ENCODE measurements at places on chromosomes 1 and 21.

GRCh38 chr1:236065509-236066005 is 667 bp upstream of the NID1 start:
- no peak for DNase-seq

GRCh38 chr1:206472886-206473285 is 2.6 kb downstream of the IKBKE start:
- no peak for DNase-seq

GRCh38 chr1:175978926-175979325 is 228.2 kb downstream of the COP1 start:
- no peak for DNase-seq

DNA sequence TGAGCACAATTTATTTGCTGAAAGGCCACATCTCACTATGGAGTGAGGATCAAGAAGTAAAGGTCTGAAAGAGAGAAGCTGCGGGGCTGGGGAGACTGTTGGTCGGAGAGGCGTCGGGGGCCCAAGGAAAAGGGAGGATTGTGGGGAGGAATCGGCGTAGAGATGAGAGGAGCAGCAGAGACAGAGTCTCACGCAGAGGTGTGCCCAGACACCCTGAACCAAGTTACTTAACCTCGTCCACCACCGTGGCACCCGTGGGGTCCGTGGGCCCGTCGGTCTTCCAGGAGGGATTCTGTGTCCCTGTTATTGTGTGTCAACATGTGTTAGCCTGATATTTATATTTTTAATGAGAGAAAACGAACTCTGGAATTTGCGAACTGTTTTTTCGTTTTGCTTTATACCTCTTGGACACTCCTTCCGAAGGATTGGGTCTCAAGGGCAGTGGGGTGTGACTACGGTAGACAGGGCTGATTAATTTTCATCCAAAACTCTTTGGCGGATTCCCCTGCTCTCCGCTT is 3.8 kb upstream of the NBPF1 start:
- no peak for DNase-seq

DNA sequence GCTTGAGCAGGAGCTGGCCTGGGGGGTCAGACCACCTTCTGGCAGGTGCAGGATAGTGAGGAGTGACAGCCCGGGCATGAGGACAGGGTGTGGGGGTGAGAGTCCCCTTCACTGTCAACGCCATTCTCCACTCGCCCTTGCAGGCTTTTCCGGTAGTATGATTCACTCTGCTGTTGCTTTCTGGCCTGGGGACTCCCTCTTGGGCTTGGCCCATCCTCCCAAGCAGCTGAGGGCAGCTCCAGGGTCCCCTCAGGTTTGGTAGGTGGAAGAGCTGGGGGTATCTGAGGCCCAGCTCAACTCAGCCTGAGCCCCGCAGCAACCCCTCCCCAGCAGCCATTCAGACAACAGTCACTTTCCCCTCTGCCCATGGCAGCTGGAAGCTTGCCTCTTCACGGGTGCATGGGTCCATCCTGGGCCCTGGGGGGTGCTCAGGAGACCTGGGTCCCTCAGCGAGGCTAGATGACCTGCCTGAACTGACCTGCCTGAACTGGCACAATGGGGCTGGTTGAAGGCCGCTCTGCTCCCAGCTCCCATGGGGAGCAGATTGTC is 1.3 kb downstream of the CLDN19 start:
- DNase-seq, result no peak

DNA sequence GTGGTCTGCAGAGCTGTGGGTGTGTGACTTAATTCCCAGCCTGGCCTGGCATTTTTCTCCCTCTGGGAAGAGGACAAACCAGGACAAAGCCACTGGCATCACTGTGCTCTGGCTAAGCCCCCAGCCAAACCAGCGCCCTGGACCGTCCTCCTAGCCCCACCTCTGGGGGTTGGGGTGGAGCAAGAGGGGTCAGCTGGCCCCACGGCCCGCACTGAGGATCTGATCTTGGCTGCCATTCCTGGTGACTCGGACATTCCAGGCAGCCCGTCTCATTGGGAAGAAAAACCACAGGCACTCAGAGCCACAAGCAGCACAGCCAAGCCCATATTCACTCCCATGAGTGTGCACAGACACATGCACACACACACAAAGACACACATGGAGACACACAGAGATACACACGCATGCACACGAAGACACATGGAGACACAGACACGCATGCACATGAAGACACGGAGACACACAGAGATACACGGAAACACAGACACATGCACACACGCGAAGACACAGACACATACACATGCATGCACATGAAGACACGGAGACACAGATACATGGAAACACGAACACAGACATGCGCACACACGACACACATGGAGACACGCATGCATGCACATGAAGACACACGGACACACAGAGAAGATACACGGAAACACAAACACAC is 2.3 kb upstream of the MXRA8 start:
- DNase-seq, result peak; percentile 61

DNA sequence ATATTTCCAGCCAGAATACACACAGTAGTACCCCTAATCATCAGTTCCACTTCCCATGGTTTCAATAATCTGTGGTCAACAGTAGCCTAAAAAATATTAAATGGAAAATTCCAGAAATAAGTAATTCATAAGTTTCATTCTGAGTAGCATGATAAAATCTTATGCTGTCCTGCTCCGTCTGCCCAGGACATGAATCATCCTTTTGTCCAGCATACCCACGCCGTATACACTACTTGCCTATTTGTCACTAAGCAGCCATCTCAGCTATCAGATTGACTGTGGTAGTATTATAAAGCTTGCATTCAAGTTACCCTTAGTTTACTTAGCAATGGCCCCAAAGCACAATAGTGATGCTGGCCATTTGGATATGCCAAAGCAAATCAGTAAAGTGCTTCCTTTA is 118.7 kb downstream of the SLC5A9 start:
- no peak for DNase-seq

- no peak for DNase-seq
Measured at GRCh38 chr1:172613294-172613693, 45.6 kb upstream of the FASLG start.

GRCh38 chr1:167136806-167137205 is 42.9 kb downstream of the STYXL2 start:
- peak; percentile 42 for DNase-seq

- DNase-seq, result no peak
Measured at GRCh38 chr21:35226968-35227744, 178.1 kb upstream of the RUNX1 start.

- DNase-seq, result no peak
Measured at GRCh38 chr1:167563579-167564246, 10.2 kb upstream of the CREG1 start.

- DNase-seq, result no peak
Measured at GRCh38 chr1:22860883-22861385, 111.7 kb downstream of the LACTBL1 start.

DNA sequence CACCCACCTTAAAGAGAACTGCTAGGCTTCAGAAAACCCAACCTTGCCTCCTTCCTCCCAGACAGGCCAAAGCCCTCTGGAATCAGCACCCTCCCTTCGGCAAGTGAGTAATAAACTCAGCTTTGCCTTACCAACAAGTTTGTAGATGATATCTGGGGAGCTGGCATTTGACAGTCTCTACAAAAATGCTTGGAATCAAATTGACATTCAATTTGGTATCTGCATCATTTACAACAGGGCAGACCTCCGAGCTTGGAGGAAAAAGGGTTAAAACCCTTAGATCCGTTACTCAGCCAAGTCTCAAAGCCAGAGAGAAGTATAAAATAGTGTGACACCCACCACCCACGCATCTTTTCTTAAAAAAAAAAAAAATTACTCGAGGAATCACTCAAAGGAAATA is 149.3 kb upstream of the EDN2 start:
- no peak for DNase-seq

DNA sequence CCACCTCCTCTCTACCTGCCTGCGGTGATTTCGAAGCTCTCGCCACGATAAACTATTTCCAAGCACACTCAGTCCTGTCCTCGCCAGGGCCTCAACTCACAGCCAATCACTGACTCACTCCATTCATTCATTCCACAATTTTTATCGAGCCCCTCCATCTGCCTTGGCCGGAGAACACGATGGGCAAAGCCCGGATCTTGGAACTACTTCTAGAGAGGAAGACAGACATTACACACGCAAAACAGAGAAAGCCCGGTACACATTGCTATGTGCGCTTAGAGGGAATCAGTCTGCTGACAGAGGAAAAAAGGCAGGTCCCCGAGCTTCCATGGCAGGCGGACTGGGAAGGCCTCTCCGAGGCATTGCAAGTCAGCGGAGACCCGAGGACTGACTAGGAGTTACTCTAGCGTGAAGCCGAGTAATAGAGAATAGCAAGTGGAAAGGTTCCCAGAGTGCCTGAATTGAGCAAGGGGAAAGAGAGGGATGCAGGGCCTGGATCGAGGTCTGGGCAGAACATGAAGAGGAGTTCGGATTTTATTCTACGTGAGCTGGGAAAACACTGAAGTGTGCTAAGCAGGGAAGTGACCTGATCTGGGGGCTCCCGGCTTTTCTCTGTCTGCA is 54.2 kb upstream of the DNAJC6 start:
- DNase-seq, result peak; percentile 81

DNA sequence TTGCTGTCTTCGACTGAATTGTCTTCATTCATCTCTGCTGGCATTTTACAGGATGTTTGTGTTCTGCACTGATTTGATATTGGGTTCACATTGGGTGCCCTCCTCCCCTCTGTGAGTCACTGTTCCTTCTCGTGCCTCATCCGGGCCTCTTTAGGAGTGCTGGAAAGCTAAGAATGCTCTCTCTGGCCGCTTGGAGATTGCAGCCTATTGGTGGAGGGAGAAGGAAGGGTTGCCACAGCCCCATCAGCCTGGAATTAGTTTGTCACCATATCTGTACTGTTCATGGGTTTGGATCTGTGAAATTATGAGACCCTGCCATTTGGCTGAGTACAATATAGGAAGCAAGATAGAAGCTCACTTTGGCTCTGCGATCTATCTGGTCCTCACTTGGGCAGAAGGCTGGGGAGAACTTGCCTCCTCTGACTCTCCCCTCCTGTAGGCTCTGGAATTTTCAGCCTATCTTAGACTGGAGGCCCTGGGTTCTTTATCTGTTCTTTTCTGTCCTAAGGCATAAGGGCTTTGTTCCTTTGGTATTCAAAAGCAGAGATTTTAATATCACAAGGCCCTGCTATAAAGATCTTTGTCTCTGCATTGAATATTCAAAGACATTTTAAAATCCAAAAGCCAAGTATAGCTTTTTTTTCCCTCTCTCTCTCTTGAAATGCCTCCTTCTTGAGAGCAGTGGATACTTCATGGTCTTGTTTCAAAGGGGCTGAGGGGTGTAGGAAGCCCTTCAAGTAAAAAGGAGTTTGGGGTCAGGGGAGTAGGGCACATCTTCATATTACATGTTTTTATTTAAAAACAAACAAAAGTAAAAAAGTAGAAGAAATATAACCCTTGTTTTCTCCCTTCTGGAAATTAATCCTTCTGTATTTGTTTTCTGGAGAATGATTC is 347.9 kb downstream of the ZP4 start:
- no peak for DNase-seq

DNA sequence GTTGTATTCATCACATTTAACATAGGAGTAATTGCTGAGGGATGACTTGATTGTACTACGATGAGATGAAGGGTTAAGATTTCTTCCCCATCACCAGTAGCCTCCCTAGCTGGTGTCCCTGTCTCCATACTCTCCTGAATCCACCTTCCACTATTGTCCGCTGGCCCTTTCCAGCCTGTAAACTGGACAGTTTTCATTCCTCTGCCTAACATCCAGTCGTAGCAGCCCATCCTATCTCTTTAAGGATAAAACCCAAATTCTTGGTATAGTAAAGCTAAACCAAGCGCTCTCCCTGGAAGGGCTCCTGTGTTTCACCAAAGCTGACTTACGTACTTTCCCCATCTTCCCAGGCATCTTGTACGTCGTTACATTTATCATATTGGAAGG is 670 bp downstream of the COX20 start:
- DNase-seq, result peak; percentile 78

DNA sequence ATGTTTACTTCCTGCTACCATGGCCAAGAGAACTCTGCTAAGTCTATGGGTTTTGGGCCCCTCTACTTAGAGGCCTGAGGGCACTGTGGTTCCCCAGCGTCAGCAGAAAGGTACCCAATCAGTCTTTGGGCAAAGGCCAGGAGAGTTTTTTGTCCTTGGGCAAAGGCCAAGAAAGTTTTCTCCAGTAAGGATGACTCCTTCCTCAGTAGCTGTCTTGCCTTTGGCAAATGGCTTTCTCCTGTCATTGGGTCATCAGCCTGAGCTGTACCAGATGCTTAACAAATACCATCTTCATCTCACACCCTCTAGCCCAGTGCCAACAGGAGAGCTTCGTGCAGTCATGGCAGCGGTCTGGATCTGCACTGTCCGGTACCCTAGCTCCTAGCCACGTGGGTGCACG is 199.3 kb upstream of the TMEM51 start:
- no peak for DNase-seq
